ENCODE measurements at places on chromosomes 1 and 21. TPM values are rescaled to one million over a fixed set of nuclear protein-coding genes. Genes with fewer than 3 reads are reported as not detected.

GRCh38 chr1:2546515-2547209, 9.5 kb upstream of the TNFRSF14 start:
- peak; percentile 86 for DNase-seq

GRCh38 chr1:208180421-208180820, 63.8 kb downstream of the PLXNA2 start:
- no peak for DNase-seq

- no peak for DNase-seq
Observed at GRCh38 chr1:214840356-214840755, 237.4 kb downstream of the CENPF start.

- DNase-seq, result no peak
Observed at GRCh38 chr1:199550199-199551065, 477.1 kb upstream of the NR5A2 start.

DNA sequence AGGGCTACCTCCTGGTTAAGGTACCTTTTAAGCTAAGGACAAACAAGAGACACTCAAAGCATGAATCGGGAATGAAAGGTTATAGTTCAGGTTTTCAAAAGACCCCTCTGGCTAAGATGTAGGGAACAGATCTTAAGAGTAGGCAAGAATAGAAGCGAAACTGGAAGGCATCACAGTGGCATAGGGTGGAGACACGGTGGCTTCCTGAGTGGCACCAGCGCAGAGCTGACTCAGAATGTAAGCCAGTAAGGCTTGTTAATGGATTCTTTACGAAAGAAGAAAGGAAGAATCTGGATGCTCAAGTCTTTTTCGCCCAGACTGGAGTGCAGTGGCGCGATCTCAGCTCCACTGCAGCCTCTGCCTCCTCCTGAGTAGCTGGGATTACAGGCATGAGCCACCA, 21.2 kb downstream of the PADI6 start:
- no peak for DNase-seq

GRCh38 chr1:21966247-21967000, 10.4 kb upstream of the CELA3B start:
- no peak for DNase-seq

DNA sequence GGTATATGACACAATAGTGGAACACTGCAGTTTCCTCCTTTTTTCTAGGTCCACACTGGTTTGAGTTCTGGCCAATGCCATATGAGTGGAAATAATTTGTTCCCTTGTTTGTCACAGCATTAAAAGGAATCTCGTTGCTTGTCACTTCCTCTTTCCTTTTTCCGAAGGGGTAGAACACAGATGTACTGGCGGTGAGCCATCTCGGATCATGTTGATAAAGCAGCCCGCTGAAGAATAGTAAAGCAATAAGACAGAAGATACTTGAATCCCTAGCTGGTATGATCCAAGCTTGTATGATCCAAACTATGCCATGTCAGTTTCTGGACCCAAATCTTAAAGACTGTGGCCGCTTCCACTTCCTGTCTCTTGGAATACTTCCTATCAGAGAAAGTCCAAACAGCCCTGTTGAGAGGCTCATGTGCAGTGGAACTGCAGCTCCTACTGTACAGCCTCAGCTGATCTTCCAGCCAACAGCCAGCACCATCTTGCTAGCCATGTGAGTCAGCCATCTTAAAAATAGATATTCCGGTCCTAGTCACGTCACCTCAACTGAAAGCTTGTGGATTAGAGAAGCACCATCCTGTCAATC, 40.3 kb downstream of the CFHR5 start:
- DNase-seq, result no peak

- DNase-seq, result peak; percentile 65
Observed at GRCh38 chr1:206608108-206608698, 4.1 kb downstream of the EIF2D start.

GRCh38 chr21:41564871-41565274, 56.9 kb upstream of the TMPRSS2 start:
- DNase-seq, result no peak

- no peak for DNase-seq
Observed at GRCh38 chr1:31460027-31460426, 47.0 kb downstream of the SERINC2 start.

DNA sequence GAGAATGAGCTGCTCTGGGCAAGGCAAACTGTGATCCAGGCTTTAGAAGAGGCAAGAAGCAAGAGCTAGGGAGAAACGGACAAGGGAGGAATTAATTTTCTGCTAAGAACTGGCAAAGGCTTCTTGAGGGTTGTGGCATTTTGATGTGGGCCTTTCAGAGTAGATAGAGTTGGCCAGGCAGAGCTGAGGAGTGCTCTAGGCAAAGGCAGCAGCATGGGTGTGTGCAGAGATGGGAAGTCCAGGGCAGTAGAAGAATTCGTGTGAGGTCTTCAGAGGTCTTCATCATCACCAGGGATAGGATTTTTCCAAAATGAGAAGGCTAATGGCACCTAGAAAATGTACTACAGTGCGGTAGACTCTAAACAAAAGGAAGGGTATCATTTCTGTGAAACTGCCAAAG, 237.8 kb downstream of the LTN1 start:
- no peak for DNase-seq

DNA sequence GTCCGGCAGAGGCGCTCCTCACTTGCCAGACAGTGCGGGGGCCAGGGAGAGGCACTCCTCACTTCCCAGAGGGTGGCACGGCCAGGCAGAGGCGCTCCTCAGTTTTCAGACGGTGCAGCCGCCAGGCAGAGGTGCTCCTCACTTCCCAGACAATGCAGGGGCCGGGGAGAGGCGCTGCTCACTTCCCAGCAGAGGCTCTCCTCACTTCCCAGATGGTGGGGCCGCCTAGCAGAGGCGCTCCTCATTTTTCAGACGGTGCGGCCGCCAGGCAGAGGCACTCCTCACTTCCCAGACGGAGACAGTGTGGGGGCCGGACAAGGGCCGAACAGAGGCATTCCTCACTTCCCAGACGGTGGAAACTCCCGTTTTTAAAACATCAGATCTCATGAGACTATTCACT, 238.4 kb upstream of the CACYBP start:
- DNase-seq, result no peak

DNA sequence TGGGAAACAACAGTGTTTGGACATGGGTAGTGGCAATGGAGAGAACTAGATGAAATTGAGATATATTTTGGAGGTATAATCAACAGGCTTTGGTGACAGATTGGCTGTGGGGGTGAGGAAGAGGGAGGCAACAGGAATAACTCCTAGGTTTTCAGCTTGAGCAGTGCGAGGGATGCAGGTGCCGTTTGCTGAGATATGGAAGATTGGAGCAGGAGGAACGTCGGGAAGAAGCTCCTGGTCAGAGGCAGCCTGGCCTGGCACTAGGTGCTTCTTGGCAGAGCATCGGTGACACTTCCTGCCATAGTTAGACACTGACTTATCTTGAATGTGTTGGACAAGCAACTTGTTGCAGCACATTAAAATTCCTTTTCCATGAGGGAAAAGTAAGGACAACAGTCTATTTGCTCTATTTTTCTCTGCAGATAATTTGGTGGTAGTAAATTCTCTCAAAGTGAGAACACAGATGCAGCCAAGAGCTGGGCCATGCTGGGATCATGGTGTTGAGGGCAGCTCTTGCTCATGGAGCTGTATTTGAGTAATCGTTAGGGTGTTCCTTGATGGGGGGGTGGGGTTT, 21.5 kb upstream of the MYSM1 start:
- no peak for DNase-seq

DNA sequence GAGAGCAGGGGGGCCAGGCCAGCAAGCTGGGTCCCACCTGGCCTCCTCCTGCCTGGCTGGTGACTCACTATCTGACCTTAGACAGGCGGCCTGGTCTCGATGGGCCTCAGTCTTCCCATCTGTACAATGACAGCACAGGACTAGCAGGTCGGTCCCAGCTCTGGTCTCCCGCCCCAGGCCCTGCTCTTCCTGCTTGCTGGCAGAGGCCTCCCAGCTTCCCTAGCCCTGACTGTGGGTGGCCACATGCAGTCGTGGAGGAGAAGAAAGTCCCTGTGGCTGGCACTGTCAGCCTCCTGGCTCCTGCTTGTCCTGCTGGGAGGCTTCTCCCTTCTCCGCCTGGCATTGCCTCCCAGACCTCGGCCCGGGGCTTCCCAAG, 817 bp downstream of the EXTL1 start:
- DNase-seq, result no peak

GRCh38 chr1:46806196-46807020, 7.6 kb downstream of the CYP4B1 start:
- DNase-seq, result no peak

GRCh38 chr1:8571200-8571984, 246.0 kb downstream of the RERE start:
- no peak for DNase-seq

GRCh38 chr1:168887381-168887780, 158.4 kb upstream of the DPT start:
- no peak for DNase-seq

DNA sequence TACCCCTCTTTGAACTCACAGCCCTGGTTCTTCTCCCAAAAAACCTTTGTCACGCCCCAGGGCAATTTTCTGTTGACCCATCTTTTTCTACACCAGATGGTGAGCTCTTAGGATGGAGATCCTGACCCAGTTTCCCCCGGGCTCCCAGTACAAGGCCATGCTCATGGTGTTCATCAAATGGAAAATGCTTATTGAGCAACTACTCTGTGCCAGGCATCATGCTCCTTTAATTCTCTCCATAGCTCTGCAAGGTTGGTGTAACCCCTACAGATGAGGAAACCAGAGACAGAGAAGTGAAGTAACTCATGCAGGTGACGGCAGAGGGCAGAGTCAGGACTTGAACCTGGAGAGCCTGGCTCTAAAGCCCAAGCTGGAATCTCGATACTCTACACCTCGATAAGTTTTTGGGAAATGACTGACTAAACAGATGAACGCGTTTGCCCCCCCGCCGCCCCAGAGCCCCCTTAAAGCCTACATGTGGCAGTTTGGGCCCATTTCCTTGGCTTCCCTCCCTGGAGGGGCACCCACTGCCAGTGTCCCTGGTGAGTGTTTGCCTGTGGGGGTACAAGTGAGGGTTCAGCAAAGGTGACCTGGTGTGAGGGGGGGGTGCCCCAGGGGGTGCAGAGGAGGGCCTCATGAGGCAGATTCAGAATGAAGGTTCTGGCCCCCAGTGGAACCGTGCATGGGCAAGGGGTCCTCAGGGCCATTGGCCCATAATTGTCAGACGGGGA, 30.2 kb upstream of the RUNX3 start:
- no peak for DNase-seq

DNA sequence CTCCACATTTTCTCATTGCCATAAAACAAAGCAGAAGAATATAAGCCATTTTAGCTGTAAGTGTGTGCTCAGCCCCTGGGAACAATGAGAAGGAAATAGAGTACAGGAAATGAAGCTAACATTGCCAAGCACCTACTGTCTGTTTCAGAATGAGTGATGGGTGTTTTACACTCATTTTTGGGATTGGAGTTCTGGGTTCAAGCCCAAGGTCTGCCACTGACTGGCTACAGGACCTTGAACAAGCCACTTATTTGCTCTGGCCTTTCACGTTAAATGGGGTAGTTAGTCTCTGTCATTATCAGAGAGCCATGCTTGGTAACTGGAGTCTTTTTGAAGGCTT, 80.7 kb upstream of the KAZN start:
- no peak for DNase-seq

DNA sequence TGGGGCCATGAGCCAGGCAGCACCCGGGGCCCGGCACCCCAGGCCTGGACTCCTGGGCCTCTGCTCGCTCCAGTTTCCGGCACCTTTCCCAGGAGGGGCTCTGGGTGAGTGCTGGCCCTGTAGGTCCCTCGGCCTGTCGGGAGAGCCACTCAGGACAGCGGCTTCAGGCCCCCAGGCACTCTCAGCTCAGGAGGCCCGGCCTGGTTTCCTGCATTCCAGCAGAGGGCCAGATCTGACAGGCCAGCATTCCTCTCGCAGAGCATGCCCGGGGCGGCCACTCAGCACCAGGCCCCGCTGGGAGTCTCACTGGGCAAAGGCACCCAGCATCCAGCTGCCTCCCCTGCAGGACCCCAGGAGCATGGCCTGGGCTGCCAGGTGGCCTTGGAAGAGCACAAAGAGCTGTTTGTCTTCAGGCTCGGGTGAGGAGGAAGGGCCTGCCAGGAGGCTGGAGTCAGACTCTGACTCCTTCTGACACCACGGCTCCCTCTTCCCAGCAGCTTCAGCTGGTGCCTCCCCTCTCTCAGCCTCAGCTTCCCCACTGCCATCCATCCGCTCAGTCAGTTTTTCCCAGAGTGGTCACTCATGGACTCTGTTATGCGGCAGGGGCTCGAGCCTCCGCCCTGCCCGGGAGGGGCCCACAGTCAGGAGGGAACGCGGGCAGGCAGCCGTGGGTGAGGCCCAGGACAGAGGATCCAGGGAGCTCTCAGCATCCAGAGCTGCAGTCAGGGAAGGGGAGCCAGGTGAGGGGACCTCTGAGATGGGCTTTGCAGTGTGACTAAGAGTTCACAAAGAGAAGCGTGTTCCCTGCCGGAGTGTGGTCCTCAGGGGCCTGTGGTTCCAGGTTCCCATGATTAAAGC, 51.7 kb downstream of the WNT9A start:
- DNase-seq, result peak; percentile 20

GRCh38 chr1:158180741-158181576, at the start of gene CD1D:
Gene CD1D, plus strand, starts transcription at chr1:158180895. Its CDS starts 207 bp downstream, at chr1:158181102.
- no peak for DNase-seq

- peak; percentile 72 for DNase-seq
Observed at GRCh38 chr1:27430903-27431600, 38.6 kb downstream of the GPR3 start.

DVL1 gene
- 54.9 TPM for total RNA-seq

OVAAL gene
- not detected for total RNA-seq

TIE1 gene
- not detected for total RNA-seq

AMPD1 gene
- not detected for total RNA-seq

CYYR1 gene
- total RNA-seq, result not detected

CR1 gene
- not detected for total RNA-seq

OR2T11 gene
- total RNA-seq, result not detected

MAP3K21 gene
- 0.91 TPM for total RNA-seq

VPS13D gene
- 39.4 TPM for total RNA-seq

SAMSN1 gene
- 43.8 TPM for total RNA-seq

KIF21B gene
- 92.4 TPM for total RNA-seq

IL20 gene
- not detected for total RNA-seq

LEMD1 gene
- not detected for total RNA-seq

SH2D1B gene
- total RNA-seq, result 16.9 TPM
